Activated CD8-positive, alpha-beta T cell treated with anti-CD3 and anti-CD28 coated beads, Interleukin-2, amount 10 ng/mL, durations not matched to agents 7 days and 5 days (primary cell): ENCODE measurements at places on chromosomes 16 and 17. TPM values are rescaled to one million over a fixed set of nuclear protein-coding genes. Genes with fewer than 3 reads are reported as not detected.
A peak's percentile ranks its signal among the peaks of the same experiment; 100 is the strongest.

GRCh38 chr16:2811703-2812471 is 5.2 kb upstream of the PRSS21 start:
- no peak for DNase-seq
- no peak overlapping the region for H3K4me3 ChIP-seq
- peaks cover 15% of the 10 kb centered on the region for H3K27me3 ChIP-seq
- no peaks in the 10 kb centered on the region for H3K36me3 ChIP-seq
- H3K4me1 ChIP-seq = peaks cover 3% of the 10 kb centered on the region

DNA sequence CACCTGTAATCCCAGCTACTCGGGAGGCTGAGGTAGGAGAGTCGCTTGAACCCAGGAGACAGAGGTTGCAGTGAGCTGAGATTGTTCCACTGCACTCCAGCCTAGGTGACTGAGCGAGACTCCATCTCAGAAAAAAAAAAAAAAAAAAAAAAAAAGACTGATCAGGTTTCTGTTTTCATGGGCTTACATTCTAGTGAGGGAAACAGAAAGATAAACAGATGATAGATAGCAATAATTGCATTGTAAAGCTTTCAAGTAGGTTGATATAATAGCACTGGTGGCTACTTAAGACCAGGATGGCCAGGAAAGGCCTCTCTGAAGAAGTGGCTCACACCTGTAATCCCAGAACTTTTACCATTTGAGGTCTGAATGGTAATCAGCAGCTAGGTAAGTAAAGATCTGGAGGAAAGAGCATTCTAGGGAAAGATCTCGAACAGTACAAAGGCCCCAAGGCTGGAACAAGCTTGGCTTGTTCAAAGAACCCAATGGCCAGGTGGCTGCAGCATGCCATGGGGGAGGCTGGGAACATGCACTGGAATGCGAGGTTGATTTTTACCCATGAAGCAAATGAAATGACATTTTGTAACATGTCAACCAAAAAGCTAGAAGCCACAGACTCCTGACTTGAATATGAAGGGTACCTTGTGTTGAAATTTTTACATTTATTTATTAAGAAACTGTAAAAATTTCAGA is 108.3 kb upstream of the DHX40 start:
- H3K27ac ChIP-seq = no peak overlapping the region
- H3K36me3 ChIP-seq = no peaks in the 10 kb centered on the region
- DNase-seq = no peak
- H3K4me3 ChIP-seq = no peak overlapping the region

DNA sequence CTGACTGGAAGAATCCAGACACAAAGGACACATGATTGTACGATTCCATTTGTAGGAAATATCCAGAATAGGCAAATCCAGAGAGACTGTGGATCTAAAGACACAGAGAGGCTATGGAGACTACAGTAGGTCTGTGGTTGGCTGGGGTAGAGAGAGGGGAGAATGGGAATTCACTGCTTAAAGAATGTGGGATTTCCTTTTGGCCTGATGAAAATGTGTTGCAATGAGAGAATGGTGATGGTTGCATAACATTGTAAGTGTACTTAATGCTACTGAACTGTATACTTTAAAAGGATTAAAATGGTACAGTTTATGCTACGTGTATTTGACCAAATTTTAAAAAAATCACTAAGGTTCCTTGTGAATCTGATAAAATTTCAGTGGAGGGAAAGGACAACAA is 62.1 kb downstream of the GPRC5B start:
- H3K36me3 ChIP-seq = no peaks in the 10 kb centered on the region
- H3K4me1 ChIP-seq = no peaks in the 10 kb centered on the region
- no peak overlapping the region for H3K4me3 ChIP-seq
- no peak overlapping the region for H3K27ac ChIP-seq
- DNase-seq = no peak
- no peaks in the 10 kb centered on the region for H3K27me3 ChIP-seq

The CRYBA1 gene
- not detected for total RNA-seq

- peaks cover 70% of the 10 kb centered on the region for H3K4me1 ChIP-seq
- H3K36me3 ChIP-seq = peaks cover 33% of the 10 kb centered on the region
- H3K4me3 ChIP-seq = peak overlapping the region; percentile 69
- peak overlapping the region; percentile 91 for H3K27ac ChIP-seq
- peak; percentile 82 for DNase-seq
Measured at GRCh38 chr17:74759243-74759801, 10.9 kb downstream of the NHERF1 start.

GRCh38 chr17:46783031-46783593 is 35.4 kb downstream of the WNT3 start:
- no peak for DNase-seq
- H3K27me3 ChIP-seq = peaks cover 5% of the 10 kb centered on the region
- no peaks in the 10 kb centered on the region for H3K4me1 ChIP-seq
- H3K4me3 ChIP-seq = no peak overlapping the region
- H3K27ac ChIP-seq = no peak overlapping the region

DNA sequence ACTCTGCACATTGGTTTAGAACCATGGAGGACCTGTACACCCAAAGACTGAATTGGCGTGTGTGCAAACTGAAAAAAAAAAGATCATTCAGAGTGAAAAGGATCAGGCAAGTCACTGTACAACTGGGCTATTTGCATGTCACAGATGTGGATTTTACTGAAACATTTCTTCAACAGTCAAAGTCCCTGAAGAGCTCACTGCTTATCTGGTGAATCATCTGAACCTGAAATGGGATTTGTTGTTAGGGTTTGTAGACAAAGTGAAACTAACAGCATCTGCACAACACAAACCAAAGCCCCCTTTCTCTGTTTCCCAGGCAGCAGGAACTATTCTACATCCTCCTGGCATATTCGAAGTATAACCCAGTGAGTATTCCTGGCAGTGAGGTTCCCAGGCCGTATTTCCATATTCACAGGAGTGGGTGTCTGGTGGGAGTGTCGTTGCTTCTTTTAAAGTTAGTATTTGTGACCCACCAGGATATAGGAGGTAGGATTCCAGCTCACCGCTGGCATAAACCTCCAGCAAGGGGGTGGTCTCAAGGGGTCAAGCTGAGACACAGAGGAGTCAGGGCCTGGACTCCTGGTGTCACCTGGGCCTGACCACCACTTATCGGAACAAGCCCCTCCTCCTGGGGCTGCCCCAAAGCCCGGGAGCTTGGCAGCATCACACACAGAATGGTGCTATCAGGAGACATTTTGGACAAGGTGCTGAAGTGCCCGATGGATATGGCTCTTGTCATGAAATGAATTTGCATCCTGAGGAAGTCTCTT is 80.9 kb downstream of the GOSR1 start:
- H3K36me3 ChIP-seq = no peaks in the 10 kb centered on the region
- peaks cover 6% of the 10 kb centered on the region for H3K27me3 ChIP-seq
- DNase-seq = no peak
- no peak overlapping the region for H3K4me3 ChIP-seq

DNA sequence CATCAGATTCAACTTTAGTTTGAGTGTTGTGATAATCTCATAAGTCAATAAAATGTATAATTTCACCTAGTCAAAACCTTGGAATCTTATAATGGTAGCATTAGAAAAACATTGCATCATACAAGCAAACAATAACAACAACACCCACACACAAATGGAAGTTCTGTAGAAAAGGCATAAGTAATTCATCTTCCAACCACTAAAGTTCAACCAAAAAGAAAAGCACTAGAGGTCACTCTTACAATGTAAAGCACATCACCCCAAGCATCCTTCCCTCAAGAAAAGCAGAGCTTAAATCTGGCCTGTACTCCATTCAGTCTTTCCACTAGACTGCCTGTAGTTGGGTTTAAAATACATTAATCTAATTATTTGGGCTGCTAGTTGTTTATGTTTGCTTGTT is 1.8 kb downstream of the CNTNAP4 start:
- H3K36me3 ChIP-seq = no peaks in the 10 kb centered on the region
- DNase-seq = no peak
- H3K4me1 ChIP-seq = no peaks in the 10 kb centered on the region
- no peak overlapping the region for H3K4me3 ChIP-seq
- H3K27ac ChIP-seq = no peak overlapping the region

The CCL8 gene
- not detected for total RNA-seq

DNA sequence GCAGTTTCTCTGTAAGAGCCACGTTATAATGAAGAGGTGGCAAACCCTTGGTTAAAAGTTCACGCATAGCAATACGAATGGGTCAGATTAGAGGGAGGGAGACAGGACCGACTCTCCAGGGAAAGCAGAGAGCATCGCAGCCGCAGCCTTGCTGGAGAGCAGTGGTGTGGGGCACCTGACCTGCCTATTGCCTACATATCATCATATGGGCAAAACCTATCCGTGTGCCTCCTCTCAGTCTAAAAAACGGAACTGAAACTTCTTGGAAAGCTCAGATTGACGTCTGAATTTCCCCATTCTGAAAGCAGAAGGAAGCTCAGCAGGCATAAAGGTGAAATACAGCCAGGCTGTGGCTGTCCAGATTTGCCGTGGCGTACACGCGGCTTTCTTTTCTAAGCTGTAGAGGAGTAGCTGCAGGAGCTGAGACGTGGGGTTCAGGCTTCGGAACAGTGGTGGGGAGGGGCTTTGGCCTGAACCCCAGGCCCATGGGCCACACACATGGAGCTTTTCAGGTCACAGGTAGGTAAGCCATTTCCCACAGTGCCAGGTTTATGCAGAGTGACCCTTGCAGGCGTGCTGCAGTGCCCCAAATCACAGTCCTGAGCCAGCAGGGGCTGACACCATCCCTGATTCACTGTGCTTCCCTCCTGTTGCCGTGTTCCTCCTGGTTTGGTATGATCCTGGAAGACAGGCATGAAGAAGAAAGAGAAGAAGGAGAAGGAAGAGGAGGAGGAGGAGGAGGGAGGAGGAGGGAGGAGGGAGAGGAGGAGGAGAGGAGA is 41.6 kb upstream of the TNRC6C start:
- H3K36me3 ChIP-seq = no peaks in the 10 kb centered on the region
- peak overlapping the region; percentile 7 for H3K4me3 ChIP-seq
- H3K27me3 ChIP-seq = peaks cover 49% of the 10 kb centered on the region
- no peak for DNase-seq

DNA sequence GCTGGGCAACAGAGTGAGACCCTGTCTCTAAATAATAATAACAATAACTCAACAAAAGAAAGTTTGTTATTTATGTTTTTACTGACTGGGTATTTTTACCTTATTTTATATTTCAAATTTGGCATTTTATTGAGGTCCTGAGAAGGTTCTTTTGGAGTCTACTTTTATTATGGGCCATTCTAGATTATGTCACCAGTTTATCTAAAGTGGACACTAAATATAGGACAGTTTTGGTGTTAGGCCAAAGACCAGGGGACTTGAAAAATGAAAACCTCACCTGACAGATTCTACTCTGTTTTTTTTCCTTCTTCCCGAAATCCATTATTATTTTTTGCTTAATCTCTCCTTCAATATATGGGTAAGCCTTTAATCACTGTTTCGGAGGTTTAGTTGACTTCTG is 8.1 kb downstream of the FTO start:
- no peaks in the 10 kb centered on the region for H3K27me3 ChIP-seq
- DNase-seq = no peak
- H3K27ac ChIP-seq = no peak overlapping the region
- H3K4me3 ChIP-seq = no peak overlapping the region

- no peaks in the 10 kb centered on the region for H3K4me1 ChIP-seq
- H3K27me3 ChIP-seq = peaks cover 2% of the 10 kb centered on the region
- H3K27ac ChIP-seq = no peak overlapping the region
Measured at GRCh38 chr17:65362826-65363225, 198.6 kb downstream of the AXIN2 start.

DNA sequence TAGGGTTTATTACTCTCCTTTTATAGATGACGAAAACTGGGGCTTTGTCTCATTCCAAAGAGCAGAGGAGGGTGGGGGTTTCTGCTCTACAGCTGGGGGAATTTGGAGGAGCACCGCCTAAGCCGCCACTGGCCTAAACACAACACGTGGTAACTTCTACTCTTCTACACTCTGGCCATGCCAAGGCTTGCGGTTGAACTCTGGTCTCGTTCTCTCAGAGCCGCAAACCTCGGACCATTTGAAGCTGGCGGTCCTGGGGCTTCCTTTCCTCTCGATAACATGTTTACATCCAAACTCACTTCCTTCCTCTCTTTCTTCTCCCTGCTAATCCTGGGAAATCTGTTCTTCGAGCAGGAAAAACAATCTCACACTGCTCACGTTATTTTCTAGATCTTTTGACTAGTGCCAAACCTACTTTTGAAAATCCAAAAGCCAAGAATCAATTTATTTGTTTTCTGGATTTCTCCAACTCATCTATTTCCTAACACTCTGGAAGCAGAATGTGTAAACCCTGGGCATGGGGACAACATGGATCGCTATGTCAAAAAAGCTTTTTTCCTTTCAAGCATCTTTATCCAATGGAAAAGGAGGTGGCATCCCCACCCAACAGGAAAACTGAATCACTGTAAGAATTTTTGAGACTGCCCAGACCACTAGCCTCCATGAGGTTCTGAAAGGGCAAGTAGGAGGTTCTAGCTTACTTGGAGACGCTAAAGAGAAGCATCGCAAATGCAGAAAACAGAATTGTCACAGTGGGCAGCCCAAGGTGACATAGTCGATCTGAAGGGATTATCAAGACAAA is 13.6 kb upstream of the EEF2K start:
- peaks cover 6% of the 10 kb centered on the region for H3K36me3 ChIP-seq
- peak; percentile 90 for DNase-seq
- H3K27me3 ChIP-seq = no peaks in the 10 kb centered on the region
- H3K4me1 ChIP-seq = peaks cover 65% of the 10 kb centered on the region

The TBC1D3I gene
- 0.31 TPM for total RNA-seq

DNA sequence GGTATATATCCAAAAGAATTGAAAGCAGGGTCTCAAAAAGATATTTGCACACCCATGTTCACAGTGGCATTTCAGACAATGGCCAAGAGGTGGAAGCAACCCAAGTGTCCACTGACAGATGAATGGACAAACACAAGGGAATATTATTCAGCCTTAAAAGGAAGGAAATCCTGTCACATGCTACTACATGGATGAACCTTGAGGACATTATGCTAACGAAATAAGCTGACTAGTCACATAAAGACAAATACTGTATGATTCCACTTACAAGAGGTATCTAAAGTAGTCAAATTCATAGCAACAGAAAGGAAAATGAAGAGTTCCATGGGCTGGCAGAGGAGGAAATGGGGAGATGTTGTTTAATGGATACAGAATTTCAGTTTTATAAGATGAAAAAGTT is 41.4 kb downstream of the TEX2 start:
- H3K4me1 ChIP-seq = peaks cover 14% of the 10 kb centered on the region
- H3K4me3 ChIP-seq = no peak overlapping the region
- no peak overlapping the region for H3K27ac ChIP-seq
- no peaks in the 10 kb centered on the region for H3K27me3 ChIP-seq
- no peaks in the 10 kb centered on the region for H3K36me3 ChIP-seq

The SLC5A11 gene
- total RNA-seq = 0.44 TPM

The MSLN gene
- total RNA-seq = not detected

GRCh38 chr17:11628374-11628773 is 30.1 kb downstream of the DNAH9 start:
- no peaks in the 10 kb centered on the region for H3K27me3 ChIP-seq
- DNase-seq = no peak
- H3K27ac ChIP-seq = no peak overlapping the region
- no peaks in the 10 kb centered on the region for H3K4me1 ChIP-seq
- H3K36me3 ChIP-seq = no peaks in the 10 kb centered on the region
- H3K4me3 ChIP-seq = no peak overlapping the region

The SGCA gene
- not detected for total RNA-seq

DNA sequence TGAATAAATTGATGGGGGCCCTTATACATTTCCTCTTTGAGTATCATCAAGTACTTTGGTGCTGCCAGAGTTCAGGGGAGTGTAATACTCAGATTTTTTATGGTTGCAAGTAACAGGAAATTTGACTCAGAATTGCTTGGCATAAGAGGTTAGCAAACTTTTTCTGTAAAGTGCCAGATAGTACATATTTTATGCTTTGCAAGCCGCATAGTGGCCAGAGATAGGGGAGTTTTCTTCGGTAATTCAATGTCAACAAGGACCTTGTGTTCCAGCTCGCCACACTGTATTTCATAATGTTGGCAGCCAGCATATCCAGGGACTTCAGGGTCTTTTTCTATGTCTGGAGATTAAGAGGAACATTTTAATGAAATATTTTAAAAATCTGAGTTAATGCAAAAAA is 51.0 kb upstream of the MARCHF10 start:
- H3K4me3 ChIP-seq = no peak overlapping the region
- H3K36me3 ChIP-seq = no peaks in the 10 kb centered on the region
- peaks cover 14% of the 10 kb centered on the region for H3K27me3 ChIP-seq
- no peaks in the 10 kb centered on the region for H3K4me1 ChIP-seq
- no peak for DNase-seq
